Muscle of leg (tissue), 16 donors: ENCODE measurements at places on chromosomes 6 and 20.

- no peak overlapping the region for H3K4me3 ChIP-seq
- H3K27me3 ChIP-seq, result no peaks in the 10 kb centered on the region
- no peaks in the 10 kb centered on the region for H3K4me1 ChIP-seq
- no peak for DNase-seq
- H3K36me3 ChIP-seq, result no peaks in the 10 kb centered on the region
Measured at GRCh38 chr6:146870760-146871159, 272.0 kb downstream of the ADGB start.

DNA sequence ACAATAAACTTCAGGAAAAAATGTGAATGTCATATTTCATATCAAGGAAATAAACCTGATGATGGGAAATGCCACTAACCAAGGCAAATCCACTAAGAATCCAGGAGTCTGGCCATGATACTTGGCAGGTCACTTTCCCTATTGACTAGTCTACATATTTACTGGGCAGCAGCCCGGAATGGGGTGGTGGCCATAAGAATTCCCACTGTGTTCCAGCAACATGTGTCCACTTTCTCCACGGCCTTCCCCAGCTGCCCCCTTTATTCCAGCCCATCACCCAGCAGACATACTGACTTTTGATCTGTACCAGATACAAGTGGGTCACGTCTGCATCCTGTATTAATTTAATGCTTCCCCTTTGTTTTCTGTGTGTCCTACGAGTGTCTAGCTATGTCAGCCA is 234.5 kb upstream of the PRDM1 start:
- H3K27ac ChIP-seq, result no peak overlapping the region
- peaks cover 16% of the 10 kb centered on the region for H3K4me1 ChIP-seq
- peak; percentile 40 for DNase-seq
- no peak overlapping the region for H3K4me3 ChIP-seq
- H3K27me3 ChIP-seq, result no peaks in the 10 kb centered on the region

DNA sequence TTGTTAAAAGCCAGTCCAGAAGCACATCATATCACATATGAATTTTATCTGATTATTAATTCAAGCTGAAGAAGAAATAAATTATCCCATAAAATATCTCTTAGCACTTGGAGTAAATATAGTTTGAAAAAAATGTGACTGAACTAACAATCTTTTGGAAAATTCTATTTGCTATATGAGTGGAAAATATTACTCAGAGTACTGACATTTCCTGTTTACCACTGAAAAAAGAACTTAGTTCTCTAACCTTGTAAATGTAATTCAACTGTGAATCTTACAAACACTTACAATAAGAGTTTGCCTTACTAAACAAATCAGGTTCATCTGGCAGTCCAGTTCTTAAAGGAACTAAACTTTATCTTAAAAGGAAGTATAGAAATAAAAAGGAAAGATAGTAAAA is 44.2 kb downstream of the MOXD1 start:
- peak; percentile 76 for DNase-seq
- H3K27ac ChIP-seq, result no peak overlapping the region
- H3K4me3 ChIP-seq, result no peak overlapping the region
- H3K4me1 ChIP-seq, result no peaks in the 10 kb centered on the region
- H3K27me3 ChIP-seq, result no peaks in the 10 kb centered on the region

- peaks cover 13% of the 10 kb centered on the region for H3K4me1 ChIP-seq
- no peak overlapping the region for H3K27ac ChIP-seq
- no peaks in the 10 kb centered on the region for H3K36me3 ChIP-seq
- peak; percentile 32 for DNase-seq
Measured at GRCh38 chr20:13147971-13148370, 73.1 kb upstream of the ISM1 start.

DNA sequence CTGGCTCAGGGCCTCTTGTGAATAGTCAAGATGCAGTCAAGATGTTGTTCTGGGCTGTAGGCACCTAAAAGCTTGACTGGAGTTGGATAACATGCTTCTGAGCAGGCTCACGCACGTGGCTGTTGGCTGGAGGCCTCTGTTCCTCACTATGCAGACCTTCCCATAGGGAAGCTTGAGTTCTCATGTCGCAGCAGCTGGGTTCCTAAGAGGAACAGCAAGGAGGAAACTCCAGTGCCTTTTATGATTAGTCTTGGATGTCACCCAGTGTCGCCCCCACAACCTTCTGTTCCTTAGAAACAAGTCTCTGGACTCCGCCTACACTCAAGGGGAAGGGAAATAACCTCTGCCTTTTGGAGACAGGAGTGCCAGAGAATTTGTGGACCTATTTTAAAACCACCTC is 210.7 kb downstream of the BCAS1 start:
- DNase-seq, result peak; percentile 96
- no peaks in the 10 kb centered on the region for H3K27me3 ChIP-seq
- peaks cover 12% of the 10 kb centered on the region for H3K4me1 ChIP-seq
- no peak overlapping the region for H3K4me3 ChIP-seq
- no peaks in the 10 kb centered on the region for H3K36me3 ChIP-seq

- peak; percentile 86 for DNase-seq
- H3K4me3 ChIP-seq, result no peak overlapping the region
- H3K27ac ChIP-seq, result no peak overlapping the region
- H3K27me3 ChIP-seq, result peaks cover 6% of the 10 kb centered on the region
- no peaks in the 10 kb centered on the region for H3K36me3 ChIP-seq
Measured at GRCh38 chr20:62668441-62669027, 26.2 kb downstream of the SLCO4A1 start.

DNA sequence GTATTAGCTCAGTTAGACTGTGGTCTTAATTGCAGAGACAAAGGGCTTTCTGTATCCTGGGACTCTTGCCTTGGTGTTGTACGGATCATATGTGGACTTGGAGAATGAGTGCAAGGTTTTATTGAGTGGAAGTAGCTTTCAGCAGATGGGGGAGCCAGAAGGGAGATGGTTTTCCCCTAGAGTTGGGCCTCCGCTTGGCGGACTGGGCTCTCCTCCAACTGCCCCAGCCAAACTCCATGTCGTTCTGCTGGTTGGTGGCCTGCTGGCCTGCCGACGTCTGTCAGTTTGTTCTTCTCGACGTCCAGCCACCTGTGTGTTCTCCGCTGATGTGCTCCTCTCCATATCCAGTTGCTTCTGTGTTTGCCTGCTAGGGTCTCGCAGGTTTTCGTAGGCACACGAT is 189.5 kb upstream of the FLRT3 start:
- no peak overlapping the region for H3K4me3 ChIP-seq
- no peaks in the 10 kb centered on the region for H3K4me1 ChIP-seq
- no peak overlapping the region for H3K27ac ChIP-seq
- H3K36me3 ChIP-seq, result no peaks in the 10 kb centered on the region
- DNase-seq, result no peak

DNA sequence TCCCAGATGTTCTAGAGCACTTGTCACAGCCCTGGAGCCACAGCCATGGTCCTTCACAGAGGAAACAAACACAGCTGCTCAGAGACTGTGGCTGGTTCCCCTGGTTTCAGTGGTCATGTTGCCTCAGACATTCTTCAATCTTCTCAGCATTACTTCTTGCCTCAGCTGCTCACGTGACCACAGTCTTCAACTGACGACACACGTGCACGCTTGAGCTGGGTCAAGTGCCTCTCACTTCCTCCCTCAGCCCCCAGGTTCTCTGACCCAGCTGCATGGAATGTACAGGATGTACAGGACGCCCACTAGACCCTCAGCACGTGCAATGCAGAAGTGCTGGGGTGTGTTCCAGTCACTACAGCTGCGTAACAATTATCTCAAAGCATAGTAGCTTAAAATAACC is 159.8 kb upstream of the GGTLC1 start:
- H3K27ac ChIP-seq, result no peak overlapping the region
- no peak for DNase-seq
- no peak overlapping the region for H3K4me3 ChIP-seq
- peaks cover 7% of the 10 kb centered on the region for H3K4me1 ChIP-seq
- H3K27me3 ChIP-seq, result no peaks in the 10 kb centered on the region
- no peaks in the 10 kb centered on the region for H3K36me3 ChIP-seq

GRCh38 chr6:43308101-43308989 is at the start of gene CRIP3:
Gene CRIP3 (minus strand): TSS chr6:43308826. CDS start chr6:43308792, 34 bp downstream.
- DNase-seq, result peak; percentile 78
- H3K27me3 ChIP-seq, result peaks cover 17% of the 10 kb centered on the region
- H3K27ac ChIP-seq, result no peak within 1 kb of the TSS
- H3K36me3 ChIP-seq, result no peaks in the 10 kb centered on the region
- H3K4me1 ChIP-seq, result peaks cover 13% of the 10 kb centered on the region
- H3K4me3 ChIP-seq, result peak within 1 kb of the TSS; percentile 35

GRCh38 chr20:35344354-35344837 is 52.2 kb upstream of the FAM83C start:
- H3K4me1 ChIP-seq, result peaks cover 6% of the 10 kb centered on the region
- no peaks in the 10 kb centered on the region for H3K27me3 ChIP-seq
- H3K36me3 ChIP-seq, result peaks cover 30% of the 10 kb centered on the region

DNA sequence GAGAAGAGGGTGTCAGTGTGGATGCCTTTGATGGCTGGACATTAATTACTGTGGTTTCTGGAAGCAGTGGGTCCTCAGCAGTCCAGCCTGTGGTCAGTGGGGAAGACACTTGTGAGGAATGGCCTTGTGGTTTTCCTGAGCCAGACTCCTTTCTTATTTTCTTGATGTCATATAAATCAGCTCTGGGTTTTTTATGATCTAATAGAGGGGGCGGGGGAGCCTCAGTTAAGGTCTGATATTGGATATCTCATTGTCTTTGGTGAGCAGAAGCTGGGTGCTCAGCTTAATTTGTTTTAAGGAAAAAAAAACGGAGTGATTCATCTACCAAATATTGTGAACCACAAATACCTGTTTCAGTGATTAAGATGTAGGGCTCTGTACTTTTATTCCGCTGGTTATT is 62.1 kb downstream of the OTOR start:
- peaks cover 4% of the 10 kb centered on the region for H3K27me3 ChIP-seq
- H3K4me3 ChIP-seq, result no peak overlapping the region
- no peaks in the 10 kb centered on the region for H3K4me1 ChIP-seq
- H3K27ac ChIP-seq, result no peak overlapping the region
- DNase-seq, result no peak
- no peaks in the 10 kb centered on the region for H3K36me3 ChIP-seq

- no peaks in the 10 kb centered on the region for H3K27me3 ChIP-seq
- no peak overlapping the region for H3K27ac ChIP-seq
- DNase-seq, result no peak
- H3K4me3 ChIP-seq, result no peak overlapping the region
- H3K36me3 ChIP-seq, result peaks cover 23% of the 10 kb centered on the region
Measured at GRCh38 chr20:38776363-38776762, 28.1 kb downstream of the ACTR5 start.

GRCh38 chr20:57480444-57481160 is 44.3 kb downstream of the CTCFL start:
- no peak overlapping the region for H3K4me3 ChIP-seq
- peaks cover 11% of the 10 kb centered on the region for H3K4me1 ChIP-seq
